ENCODE measurements at places on chromosomes 7 and 10.

DNA sequence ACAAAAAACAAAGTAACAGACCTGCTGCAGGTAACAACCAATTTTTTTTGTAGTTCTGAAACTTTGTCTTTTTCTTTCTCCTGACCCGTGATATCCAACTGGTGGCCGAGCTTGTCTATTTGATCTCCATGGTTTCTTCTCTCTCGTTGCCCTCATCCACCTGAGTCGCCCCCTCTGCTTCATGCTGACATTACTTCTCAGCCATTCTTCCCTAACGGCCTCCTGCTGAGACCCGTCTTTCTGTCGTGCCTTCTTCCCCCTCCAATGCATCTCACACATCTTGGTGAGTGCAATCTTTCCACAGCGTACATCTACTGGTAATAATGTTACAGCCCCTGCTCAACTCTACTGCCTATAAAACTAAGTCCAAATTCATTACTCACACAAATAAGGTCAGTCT lies 352.9 kb downstream of the RNLS start:
- DNase-seq: no peak

GRCh38 chr10:119025336-119025735 lies 4.2 kb upstream of the NANOS1 start:
- DNase-seq: peak; percentile 54

- no peak for DNase-seq
These were observed 58.8 kb downstream of the CACNA2D1 start for GRCh38 chr7:82384779-82385178.

- peak; percentile 67 for DNase-seq
These were observed 52.2 kb downstream of the ASB13 start for GRCh38 chr10:5614155-5614721.

DNA sequence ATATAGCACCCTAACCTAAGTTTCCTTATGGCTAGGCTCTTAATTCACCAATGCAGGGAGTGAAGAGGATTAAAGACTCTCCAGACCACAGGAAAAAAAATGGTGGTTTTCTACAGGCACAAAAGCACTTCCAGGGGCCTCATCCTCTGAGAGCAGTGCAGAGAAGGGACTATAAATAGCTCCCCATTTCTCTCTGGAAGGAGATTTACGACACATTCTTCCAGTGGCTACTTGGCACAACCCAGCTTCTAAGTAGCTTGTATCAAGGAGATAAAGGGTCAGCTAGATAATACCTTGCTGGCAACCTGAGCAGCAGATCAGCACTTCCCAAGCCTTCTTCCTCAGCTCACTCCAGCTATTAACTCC lies 73.5 kb downstream of the CRPPA start:
- no peak for DNase-seq

DNA sequence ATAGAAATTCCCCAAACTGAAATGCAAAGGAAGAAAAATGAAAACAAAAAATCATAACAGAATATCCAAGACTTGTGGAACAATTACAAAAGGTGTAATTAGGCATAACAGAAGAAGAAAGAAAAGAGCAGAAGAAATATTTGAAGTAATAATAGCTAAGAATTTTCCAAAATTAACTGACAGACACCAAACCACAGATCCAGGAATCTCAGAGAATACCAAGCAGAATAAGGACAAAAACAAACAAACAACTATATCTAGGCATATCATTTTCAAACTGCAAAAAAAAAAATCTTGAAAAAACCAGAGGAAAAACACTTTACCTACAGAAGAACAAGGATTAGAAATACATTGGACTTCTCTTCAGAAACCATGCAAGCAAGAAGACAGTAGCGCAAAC lies 25.5 kb downstream of the CFAP70 start:
- DNase-seq: no peak

GRCh38 chr10:4561296-4561695 lies 264.7 kb upstream of the AKR1E2 start:
- no peak for DNase-seq

DNA sequence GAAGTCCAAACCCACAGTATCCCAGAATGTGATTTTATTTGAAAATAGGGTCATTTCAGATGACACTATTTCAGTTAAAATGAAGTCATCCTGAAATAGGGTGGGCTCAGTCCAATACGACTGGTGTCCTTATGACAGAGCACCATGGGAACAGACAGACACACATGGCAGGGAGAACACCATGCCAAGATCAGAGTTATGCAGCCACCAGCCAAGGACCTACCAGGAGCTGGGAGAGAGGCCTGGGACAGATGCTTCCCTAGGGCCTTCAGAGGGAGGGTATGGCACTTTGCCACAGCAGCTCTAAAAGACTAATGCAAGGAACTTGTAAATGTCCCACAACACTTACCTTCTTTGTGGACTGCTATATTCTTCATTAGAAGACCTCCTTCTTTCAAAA lies 226.5 kb downstream of the NEBL start:
- no peak for DNase-seq

- DNase-seq: no peak
These were observed 41.2 kb upstream of the AKR1E2 start for GRCh38 chr10:4784667-4785333.

DNA sequence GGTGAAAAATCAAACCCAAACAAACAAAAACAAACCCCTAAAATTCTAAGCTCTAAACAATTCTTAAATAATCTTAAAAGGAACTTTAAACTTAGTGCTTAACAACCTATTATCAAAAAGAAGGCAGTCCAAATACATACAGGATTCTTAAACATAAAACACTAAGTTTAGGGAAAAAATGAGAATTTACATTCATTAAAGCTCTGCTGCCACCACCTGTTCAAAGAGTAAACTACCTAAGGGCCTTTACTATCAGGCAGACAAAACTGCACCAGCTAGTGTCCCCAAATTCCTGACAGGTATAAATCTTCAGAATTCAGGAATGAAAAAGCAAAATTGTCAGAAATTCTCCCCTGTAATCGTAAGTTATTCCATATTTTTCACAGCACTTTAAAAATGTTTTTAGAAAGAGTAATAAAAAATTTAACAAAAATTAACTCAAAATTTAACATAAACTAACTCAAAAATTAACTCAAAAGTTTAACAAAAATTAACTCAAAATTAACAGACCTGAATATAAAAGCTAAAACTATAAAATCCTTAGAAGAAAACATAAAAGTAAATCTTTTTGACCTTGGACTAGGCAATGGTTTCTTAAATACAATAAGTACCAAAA lies 55.1 kb downstream of the PDZD8 start:
- peak; percentile 40 for DNase-seq

GRCh38 chr7:48454750-48455192 lies 283.5 kb downstream of the ABCA13 start:
- no peak for DNase-seq

GRCh38 chr10:87053111-87053510 lies 33.0 kb downstream of the FAM25A start:
- DNase-seq: no peak

DNA sequence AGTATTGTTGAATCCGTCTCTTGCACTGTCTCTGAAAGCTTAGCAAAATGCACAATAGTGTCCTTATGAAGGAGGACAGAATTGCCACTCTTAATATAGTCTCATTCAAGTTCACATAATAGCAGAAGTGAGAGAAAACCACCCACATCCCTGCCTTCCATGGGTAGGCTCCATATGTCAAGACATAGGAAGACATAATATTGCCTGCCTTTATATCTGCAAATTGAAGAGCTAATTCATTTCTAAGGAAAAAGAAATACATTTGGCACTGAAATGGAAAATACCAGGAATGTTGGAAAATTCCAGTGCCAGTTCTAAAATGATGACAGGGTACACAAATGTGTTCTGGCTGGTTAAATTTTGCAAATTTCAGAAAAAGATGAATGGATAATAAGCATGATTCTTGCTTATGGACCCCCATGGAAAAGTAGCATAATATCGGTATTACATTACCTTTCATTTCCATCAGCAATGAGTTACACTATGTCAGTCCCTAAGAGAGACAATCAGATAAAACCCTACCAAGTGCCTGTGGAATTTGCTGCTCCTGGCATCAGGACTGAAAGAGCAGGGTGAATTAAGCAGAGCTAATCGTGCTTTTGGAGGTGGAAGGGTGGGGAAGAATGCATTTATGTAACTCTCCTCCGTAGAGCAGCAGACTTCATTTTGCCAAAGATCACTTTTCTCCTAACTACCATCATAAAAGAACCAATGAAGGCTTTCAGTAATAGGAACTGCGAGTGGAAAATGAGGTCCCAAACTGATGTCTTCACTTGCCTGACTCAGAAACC lies 312.6 kb downstream of the FGFR2 start:
- no peak for DNase-seq

DNA sequence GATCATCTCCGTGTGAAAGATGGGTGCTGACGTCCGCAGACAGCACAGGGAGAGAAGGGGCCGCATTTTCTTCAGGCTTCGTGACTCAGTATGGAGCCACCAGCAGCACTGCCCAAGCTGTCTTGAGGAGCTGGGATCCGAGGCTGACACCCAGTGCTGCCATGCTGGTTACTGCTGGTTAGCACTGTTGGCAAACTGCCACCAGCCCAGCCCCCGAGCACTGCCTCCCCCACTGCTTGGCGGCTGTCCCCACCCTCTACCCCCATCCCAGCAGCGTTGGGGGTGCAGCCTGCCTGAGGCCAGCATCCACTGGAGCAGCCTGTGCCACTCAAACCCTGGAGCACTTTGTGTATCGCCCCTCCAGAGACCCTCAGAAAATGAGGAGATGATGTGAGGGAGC lies 35.8 kb upstream of the EN2 start:
- no peak for DNase-seq

- peak; percentile 32 for DNase-seq
These were observed 95.1 kb upstream of the FZD1 start for GRCh38 chr7:91168871-91169829.
